ENCODE measurements at places on chromosomes 3 and 15.

GRCh38 chr3:87088993-87089841 is 98.3 kb upstream of the VGLL3 start:
- DNase-seq, result no peak

- no peak for DNase-seq
Observed at GRCh38 chr3:108486941-108487340, 23.5 kb downstream of the MYH15 start.

DNA sequence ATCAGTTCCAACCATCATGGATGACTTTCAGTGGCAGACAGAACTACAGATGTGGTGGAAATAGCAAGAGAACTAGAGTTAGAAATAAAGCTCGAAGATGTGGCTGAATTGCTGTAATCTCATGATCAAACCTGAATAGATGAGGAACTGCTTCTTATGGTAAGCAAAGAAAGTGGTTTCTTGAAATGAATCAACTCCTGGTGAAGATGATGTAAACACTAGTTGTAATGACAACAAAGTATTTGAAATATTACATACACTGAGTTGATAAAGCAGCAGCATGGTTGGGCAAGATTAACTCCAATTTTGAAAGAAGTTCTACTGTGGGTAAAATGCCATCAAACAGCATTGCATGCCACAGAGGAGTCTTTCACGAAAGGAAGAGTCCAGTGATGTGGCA is 131.7 kb upstream of the FAM3D start:
- no peak for DNase-seq

GRCh38 chr3:42443292-42443691 is 32.9 kb upstream of the LYZL4 start:
- no peak for DNase-seq
